Left cardiac atrium (tissue), 4 donors: ENCODE measurements at places on chromosomes 12 and 14. TPM values are rescaled to one million over a fixed set of nuclear protein-coding genes. Genes with fewer than 3 reads are reported as not detected.

GRCh38 chr12:111322336-111323250 is 46.3 kb downstream of the PHETA1 start:
- DNase-seq, result no peak

The KRT3 gene
- not detected for total RNA-seq

The AHNAK2 gene
- 9.7 TPM for total RNA-seq

- no peak for DNase-seq
Measured at GRCh38 chr12:4178424-4179170, 95.0 kb upstream of the CCND2 start.

DNA sequence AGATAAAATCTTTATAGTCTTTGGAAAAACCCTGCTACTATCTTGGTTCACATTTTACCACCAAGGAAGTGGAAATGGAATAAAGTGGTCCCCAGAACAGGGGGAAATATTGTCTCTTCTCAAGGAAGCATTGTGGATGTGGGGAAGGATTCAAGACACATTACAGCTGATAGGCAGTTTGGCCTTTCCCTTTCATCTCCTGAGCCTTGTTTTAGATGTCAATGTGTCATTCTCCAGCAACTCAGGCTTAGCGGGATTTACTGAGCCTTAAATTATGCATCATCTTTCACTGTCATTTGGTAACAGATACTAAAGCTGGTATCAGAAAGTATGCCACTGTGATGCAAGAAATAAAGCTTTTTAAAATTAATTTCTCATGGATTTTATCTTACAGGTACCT is 136.2 kb downstream of the STXBP6 start:
- DNase-seq, result no peak

DNA sequence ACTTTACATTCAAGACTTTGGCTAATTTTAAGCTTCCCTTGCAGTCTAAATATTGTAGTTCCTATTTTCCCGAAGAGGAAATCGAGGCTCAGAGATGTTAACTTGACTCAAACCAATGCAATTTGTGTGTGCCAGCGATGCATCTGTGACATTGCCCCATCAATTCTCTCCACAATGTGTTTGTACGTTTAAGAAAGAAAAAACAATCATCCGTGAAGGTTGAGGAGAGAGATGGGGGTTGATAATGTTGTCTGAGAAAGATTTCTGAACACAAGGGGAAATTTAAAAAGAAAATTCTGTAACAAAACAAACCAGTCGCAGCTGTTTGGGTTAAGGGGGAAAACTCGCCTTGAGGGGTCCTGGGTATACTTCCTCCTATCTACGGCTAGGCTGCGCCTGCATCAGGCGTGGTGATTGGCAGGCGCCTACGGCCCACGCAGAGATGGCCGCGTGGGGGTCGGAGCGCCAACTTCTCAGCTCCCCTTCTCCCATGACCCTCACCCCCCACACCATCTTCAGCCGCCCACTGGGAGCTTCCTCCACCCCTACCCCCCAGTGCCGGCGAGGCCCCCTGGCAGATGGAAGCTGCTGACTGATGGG is 12.3 kb downstream of the SIX1 start:
- DNase-seq, result no peak

DNA sequence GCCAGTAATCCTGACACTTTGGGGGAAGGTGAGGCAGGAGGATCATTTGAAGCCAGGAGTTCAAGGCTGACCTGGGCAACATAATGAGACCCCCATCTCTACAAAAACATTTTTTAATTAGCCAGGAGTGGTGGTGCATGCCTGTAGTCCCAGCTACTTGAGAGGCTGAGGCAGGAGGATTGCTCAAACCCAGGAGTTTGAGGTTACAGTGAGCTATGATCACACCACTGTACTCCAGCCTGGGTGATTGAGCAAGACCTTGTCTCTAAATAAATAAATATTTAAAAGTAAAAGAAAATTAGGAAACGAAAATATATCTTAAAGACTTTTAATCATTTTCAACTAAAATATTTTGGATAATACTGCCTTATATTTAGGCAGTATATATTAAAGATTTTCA is 25.9 kb downstream of the CKB start:
- DNase-seq, result no peak

DNA sequence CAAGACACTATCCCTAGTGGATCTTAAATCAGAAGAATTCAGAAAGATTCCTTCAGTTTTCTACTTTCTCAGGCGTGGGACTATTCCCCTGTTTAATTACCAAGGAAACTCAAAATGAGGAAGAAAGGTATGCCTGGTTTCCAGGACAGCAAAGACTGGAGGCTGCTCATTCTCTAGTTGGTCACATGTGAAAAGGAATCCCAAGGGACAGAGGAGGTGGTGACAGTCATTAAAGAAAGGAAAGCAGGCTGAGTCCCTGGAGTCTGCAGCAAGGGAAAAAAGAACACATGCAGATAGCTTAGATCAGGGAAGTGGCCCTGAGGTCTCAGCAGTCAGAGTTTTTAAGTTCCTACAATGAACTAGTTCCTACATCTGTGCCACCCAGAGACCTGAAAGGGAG is 165.4 kb upstream of the CCDC198 start:
- DNase-seq, result no peak

- DNase-seq, result peak; percentile 82
Measured at GRCh38 chr14:105093431-105094192, 28.4 kb upstream of the GPR132 start.

The SLC41A2 gene
- 11.7 TPM for total RNA-seq

The AEBP2 gene
- 31.5 TPM for total RNA-seq

The MYF6 gene
- not detected for total RNA-seq

The ADGRD1 gene
- 143 TPM for total RNA-seq

- no peak for DNase-seq
Measured at GRCh38 chr14:29236848-29237247, 470.3 kb downstream of the FOXG1 start.

DNA sequence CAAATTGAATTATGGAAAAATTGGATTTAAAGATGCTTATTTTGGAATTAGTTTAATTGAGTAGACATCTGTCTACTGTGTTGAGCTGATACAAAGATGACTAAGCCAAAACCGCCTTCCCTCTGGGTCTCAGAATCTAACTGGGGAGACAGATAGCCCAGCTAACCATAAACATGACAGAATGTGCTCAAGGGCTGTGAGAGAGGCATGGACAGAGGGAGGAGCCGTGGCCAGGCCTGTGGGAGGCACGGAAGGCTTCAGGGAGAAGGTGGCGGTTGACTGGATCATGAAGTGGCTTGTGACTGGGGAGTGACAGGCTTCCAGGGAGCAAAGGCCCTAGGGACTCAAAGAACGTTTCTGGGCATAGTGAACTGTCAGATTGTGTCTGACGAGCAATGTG is 74.6 kb downstream of the DACT1 start:
- no peak for DNase-seq

DNA sequence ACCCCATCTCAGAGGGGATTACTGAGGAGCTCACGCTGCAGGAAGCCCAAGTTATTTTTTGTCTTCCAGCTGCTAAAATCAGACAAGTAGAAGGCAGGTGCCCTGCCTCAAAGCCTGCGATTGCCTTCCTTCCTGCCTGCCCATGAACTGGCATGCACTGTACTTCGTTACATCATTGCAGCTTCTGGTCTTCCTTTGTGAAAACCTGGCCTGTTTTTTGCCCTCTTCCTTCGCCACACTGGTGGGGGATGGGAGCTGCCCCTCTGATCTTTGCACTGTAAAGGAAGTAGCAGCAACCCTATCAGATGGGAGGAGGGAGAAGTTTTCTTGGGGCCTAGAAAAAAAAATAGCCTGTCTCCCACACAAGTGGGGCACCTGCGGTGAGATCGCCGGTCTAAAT is 1098.7 kb downstream of the BCL11B start:
- DNase-seq, result peak; percentile 23

GRCh38 chr12:92541731-92542130 is 161.1 kb upstream of the PLEKHG7 start:
- no peak for DNase-seq

The PLEKHG7 gene
- not detected for total RNA-seq

The AMN1 gene
- 13.1 TPM for total RNA-seq

The GPR137C gene
- total RNA-seq, result 0.52 TPM

GRCh38 chr12:56252649-56253048 is 5.5 kb downstream of the ANKRD52 start:
- DNase-seq, result no peak

The FAM186B gene
- 0.31 TPM for total RNA-seq

- DNase-seq, result no peak
Measured at GRCh38 chr14:90828642-90829487, 12.6 kb upstream of the TTC7B start.

DNA sequence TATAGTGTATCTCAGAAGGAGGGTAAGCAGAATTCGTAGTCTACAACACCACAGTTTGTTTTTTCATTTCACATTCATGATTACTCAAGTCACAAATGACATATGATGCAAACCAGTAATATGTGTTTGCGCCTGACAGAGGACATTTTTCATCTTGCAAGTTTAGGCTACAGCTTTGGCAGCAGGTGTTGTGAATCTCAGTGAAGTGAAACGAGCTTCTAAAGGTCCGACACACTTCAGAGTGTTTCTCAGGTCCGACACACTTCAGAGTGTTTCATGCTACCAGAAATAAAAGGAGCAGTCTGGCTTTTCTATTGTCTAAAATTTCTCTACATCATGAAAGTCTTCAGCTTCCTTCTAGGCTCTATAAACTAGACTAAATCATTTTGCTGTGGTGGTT is 22.7 kb downstream of the CLEC14A start:
- no peak for DNase-seq

GRCh38 chr12:57936513-57936883 is 4.9 kb upstream of the ATP23 start:
- no peak for DNase-seq

- DNase-seq, result no peak
Measured at GRCh38 chr12:104570174-104570907, 113.6 kb downstream of the CHST11 start.

The TPPP2 gene
- 1.6 TPM for total RNA-seq

- DNase-seq, result no peak
Measured at GRCh38 chr12:52534482-52534881, 14.3 kb upstream of the KRT5 start.

DNA sequence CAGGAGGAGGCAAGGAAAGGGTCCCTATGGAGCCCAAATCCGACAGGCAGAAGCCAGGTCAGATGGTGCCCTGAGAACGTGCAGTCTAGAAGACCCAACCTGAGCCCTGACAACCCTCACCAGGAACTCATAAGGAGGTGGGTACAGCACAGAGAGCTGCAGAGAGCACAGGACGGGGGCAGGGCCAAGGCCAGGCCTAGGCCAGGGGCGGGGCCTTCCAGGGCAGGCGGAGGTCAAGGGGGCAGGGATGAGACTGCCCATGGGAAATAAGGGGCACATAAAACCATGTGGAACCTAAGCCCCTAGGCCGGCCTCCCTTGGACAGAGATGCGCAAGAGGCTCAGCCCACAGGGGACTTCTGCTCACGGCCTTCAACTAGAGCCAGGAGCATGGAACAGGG is 45.1 kb downstream of the SSH1 start:
- no peak for DNase-seq
